KBM-7 (cell line): ENCODE measurements at places on chromosomes 1 and 21.

DNA sequence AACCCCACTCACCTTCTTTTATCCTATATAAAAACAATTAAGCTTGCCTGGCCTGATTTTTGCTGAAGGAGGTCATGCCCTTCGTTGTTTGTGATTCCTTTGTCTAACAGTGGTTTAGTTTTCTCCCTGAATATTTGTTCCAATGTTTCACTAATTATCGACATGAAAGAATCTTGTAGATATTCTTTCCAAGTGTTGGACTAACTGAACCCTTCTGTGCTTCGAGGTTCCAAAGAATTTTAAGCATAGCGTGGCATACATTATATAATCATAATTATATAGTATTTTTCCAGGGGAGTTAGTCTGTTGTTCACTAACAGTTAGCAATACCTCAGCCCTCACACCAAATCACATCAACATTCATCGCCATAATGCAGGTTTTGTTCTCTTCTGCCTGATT, 418.9 kb upstream of the ADGRL2 start:
- no peak for DNase-seq

DNA sequence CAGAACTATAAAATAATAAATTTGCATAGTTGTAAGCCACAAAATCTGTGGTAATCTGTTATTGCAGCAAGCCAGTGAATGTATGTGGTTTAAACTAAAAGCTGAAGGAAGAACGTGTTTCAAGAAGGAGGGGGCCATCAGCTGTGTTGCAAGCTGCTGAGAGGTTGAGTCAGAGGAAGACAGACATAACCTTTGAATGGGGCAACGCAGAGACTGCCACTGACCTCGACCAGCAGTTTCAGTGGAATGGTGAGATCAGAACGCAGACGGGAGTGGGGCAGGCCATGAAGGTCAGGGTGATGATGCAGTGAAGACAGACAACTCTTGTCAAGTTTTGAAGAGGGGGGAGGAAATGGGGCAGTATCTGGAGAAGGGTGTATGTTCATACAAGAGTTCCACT, 23.2 kb upstream of the QSOX1 start:
- DNase-seq = no peak

DNA sequence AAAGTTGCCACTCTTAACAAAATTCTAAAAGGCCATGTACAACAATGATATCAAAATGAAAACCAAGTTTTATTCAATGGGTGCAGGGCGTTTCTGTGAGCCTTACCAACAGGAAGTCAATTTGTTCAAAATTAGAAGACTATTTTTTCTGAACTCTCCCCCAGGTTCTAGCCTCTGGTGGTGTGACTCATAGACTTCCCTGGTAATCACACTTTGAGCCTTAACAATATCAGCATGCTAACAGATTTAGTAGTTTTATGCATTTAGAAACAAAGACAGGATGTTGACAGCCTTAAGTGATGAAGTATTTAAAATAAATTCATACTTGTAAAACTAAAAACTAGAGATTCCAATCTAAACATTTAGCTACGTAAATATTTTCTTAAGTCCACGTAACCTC, 88.4 kb downstream of the LRRC8C start:
- DNase-seq = peak; percentile 51

GRCh38 chr1:155018617-155019348, 14.8 kb downstream of the DCST2 start:
- DNase-seq = no peak

DNA sequence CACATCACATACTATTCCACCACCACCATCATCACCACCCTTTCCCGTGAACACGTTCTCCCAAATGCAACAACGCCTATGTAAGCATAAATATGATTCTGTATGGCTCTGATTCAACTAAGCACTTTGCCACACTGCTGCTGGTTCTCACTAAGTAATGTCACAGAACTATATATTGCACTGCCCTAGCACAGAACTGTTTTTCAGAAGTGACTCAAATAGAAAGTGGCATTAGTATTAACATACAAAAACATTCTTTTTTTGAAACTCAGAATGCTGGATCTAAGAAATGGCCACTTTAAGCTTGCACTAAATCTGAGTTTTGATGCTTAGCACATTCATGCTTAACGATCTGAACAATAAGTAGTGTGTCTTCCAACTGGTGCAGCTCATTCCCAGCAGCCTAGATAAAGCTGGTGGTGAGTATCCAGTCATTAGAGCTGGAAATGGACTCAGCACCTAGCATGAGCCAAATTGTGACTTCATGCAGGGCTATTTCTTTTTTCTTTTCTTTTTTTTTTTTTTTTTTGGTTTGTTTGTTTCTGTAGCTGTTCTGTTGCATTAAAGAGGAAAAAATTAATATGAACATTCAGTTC, 46.2 kb upstream of the ZC3H11B start:
- DNase-seq = no peak

- DNase-seq = no peak
Observed at GRCh38 chr1:39990428-39990827, 35.5 kb downstream of the MFSD2A start.

DNA sequence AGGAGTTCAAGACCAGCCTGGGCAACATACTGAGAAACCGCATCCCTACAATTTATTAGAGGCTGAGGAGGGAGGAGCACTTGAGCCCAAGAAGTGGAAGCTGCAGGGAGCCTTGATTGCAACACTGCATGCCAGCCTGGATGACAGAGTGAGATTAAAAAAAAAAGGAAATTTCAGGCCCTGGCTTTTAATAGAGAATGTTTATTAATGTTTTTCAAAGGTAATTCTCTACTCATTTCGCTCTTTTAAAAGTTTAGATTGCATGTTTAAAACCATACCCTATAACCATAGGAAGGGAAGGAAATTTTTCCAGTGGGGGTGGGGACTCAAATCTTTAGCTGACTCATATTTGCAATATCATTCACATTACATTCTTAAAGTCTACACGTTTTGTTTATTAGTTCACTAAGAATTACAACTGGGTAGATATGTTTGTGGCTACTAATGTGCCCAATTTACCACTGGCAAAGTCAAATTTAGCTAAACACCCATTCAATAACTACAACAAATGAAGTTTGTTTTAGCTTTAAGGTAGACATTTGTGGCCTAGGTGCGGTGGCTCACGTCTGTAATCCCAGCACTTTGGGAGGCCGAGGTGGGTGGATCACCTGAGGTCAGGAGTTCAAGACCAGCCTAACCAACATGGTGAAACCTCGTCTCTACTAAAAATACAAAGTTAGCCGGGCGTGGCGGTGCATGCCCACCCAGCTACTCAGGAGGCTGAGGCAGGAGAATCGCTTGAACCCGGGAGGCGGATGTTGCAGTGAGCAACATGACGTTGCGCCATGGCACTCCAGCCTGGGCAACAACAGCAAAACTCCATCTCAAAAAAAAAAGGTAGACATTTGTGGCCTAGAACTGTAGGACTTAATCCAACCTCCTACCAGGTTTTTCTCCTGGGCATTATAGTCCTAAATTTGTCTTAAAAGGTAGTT, 5.0 kb downstream of the KDM5B start:
- DNase-seq = peak; percentile 39

- no peak for DNase-seq
Observed at GRCh38 chr1:157095551-157095950, 4.1 kb downstream of the ETV3L start.

- DNase-seq = no peak
Observed at GRCh38 chr21:35428937-35429336, 379.8 kb upstream of the RUNX1 start.

DNA sequence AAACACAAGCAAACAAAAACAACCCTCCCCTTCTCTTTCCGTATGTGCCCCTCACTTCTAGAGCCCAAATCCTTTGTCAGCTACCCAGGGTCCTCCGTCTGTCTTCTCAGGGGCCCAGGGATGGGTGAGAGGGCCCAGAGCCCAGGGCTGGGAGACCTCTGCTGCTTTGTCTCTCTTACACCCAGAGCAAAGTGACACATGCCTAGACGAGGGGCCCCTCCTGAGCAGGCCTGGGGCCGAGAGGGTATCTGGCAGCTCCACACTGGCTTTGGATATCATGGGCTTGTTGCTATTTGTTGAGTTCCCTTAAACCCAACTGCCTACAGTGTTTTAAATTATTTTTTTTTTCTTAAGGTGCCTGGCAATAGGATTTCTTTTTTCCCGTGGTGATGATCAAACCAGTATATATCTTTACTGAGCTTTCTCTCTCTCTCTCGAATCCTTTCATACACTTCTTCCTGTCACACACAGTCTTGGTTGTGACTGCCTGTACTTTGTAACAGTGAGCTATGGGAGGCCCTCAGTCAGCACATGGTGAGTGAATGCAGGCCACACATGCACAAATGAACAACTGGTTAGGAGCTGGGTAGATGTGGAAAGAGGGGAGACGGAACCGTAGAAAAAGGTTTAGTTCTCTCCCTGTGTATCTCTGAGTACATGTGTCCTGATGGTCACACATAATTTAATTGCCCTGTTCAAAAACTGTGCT, 14.5 kb downstream of the RASSF5 start:
- no peak for DNase-seq

- DNase-seq = no peak
Observed at GRCh38 chr1:110636149-110636935, 30.2 kb upstream of the KCNA2 start.

DNA sequence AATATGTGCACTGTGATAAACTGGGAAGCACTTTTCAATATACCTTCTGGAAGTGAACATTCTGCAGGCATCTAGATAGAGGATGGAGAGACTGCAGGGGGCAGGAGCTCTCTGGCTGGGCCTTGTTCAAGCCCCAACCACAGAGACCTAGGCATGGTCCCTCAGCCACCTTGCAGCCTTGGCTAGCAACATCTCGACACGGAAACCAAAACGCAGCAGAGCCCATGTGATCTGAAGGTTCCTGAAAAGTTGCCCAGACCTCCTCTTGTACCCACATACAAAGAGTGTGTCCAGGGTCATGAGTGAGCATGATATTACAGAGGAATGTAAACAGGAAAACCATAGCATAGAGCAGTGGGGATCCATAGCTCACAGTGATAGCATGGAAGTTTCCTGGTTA, 33.1 kb upstream of the SAMD11 start:
- DNase-seq = no peak

GRCh38 chr1:198264282-198264681, 107.5 kb downstream of the NEK7 start:
- DNase-seq = no peak

DNA sequence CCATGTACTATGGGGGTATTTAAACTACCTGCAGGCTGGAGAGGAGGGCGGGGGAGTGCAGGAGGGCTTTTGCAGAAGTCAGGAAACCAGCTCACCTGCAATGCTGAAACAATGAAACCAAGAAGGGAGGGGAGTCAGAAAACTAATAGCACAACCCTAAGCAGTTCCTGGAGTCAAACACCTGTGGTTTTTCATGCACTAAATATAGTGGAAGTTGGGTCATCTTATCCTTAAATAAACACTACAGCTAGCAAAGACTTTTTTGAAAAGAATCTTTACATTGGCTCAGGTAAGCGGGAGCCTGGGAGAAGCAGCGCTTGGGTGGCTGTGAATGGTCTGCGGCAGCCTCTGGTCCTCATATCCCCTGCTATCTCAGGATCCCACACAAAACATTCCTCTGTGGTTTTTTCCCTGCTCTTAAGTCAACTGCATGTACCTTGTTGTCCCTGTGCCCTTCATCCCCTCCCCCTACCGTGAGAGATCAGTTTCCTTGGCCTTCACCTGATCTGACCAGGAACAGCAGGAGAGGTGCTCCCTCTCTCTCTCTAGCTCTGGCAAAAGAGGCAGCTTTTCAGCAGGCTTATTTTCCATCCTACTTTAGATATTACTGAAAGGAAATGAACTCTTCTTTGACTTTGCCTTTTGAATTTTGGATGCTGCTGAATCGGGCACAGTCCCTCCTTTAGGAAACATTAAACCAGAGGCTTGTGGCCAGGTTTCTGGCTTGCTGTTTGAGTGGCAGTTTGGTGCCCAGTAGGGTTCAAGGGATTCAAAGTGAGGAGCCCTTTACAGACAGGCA, 26.6 kb downstream of the TENT5C start:
- no peak for DNase-seq

DNA sequence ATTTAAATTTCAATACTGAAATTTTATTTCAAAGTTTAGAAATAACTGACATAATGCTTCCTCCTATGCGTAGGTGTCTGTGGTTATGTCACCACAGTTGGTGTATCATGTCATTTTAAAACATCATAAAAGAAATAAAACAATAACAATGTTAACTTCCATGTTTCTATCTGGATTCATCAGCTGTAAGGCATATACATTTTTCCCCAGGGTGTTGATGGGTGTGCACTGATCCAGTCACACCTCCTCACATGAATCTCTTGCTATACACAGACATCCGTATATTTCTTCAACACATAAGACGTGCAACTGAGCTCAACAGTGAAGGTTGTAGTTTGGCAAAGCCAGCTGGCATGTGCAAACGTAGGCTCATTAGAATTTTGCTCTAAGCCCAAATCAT, 6.2 kb downstream of the KCNA3 start:
- DNase-seq = no peak

- DNase-seq = no peak
Observed at GRCh38 chr1:22745669-22746585, 35.3 kb downstream of the EPHB2 start.

- no peak for DNase-seq
Observed at GRCh38 chr1:156711011-156711817, 5.8 kb upstream of the CRABP2 start.

GRCh38 chr1:193539731-193540459, 353.5 kb upstream of the B3GALT2 start:
- no peak for DNase-seq

DNA sequence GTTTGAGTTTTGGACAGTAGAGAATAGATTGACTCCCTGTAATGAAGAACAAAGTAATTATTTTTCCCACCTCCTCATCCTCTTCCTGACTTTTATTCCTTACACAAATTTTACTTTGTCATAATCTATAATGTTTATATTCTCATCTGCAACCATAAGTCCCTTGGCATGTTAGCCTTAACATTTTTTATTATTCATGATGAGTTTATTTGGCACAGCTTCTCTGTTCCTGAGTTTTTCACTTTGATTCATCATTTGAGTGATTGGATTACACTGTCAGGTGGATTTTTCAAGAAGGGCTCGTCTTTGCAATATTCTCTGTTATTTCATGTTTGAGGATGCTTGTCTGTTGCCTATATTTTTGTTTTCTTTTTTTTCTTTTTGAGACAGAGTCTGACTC, 35.7 kb downstream of the TNFRSF8 start:
- DNase-seq = no peak

DNA sequence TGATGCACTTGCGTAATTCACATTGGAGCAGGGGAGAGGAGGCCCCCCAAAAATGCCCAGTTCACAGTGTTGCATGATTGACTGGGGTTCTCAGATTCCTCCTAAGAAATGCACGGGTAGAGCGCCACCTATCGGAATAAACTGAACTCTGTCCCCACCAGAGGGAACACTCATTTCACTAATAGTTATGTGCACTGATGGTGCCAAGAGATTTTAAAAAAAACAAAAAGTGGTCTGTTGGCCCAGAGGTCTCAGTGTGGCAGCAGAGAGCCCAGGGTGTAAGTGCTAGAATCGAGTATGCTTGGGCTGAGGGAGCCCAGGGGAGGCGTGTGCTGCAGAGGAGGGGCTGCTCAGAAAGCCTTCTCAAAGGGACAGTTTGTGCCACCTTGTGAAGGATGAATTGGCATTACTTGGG, 6.9 kb downstream of the PINK1 start:
- DNase-seq = peak; percentile 62

GRCh38 chr1:45928486-45929205, 125.2 kb downstream of the MAST2 start:
- peak; percentile 5 for DNase-seq

- DNase-seq = peak; percentile 98
Observed at GRCh38 chr1:165392634-165393571, 36.4 kb upstream of the LMX1A start.
